ENCODE measurements at places on chromosomes 11 and 22.

GRCh38 chr22:22201185-22201929, 43.2 kb upstream of the VPREB1 start:
- no peak for DNase-seq

- no peak for DNase-seq
Observed at GRCh38 chr11:20631519-20632168, 32.2 kb downstream of the SLC6A5 start.

GRCh38 chr11:959608-960007, 33.9 kb downstream of the AP2A2 start:
- DNase-seq, result no peak

DNA sequence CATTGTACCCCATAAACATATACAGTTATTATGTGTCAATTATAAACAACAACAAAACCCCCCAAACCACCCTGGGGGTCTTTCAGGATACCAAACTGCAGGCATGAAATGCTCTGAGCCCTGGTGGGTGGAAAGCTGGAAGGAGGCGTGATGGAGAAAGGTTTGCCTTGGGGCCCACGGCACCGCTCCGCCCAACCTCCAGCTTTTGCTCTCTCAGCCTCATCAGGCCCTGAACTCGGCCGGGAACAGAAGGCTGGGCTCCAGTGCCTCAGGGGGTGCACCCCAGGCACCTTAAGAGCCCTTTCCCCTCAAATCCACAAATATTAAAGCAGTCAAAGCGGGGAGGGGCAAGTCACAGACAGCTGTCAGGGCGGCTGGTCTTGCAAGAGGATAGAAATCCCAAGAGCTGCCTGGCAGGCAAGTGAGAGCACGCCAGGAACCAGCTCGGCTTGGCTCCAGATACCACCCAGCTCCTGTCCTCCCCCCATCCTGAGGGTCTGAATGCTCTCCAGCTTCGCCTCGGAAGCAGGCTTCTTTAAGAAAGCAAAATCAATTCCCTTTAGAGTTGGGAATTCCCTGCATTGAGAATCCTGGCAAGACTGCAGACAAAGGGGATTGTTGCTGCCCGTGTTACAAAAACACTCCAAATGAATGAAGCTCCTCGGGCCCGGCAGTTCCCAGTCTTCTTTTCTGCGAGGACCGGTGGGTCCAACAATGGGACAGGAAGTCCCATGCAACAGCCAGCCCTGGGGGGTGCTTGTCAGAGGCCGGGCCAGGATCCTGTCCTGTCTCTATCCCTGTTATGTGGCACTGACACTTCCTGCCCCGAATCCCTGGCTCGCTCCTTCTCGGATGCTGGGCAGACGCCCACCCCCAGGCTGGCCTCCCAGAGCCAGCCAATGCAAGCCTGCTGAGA, 80.8 kb downstream of the NAT10 start:
- DNase-seq, result no peak

GRCh38 chr11:2889362-2890273, 4.0 kb upstream of the CDKN1C start:
- DNase-seq, result no peak

GRCh38 chr11:45091563-45092403, 54.7 kb upstream of the PRDM11 start:
- DNase-seq, result no peak

DNA sequence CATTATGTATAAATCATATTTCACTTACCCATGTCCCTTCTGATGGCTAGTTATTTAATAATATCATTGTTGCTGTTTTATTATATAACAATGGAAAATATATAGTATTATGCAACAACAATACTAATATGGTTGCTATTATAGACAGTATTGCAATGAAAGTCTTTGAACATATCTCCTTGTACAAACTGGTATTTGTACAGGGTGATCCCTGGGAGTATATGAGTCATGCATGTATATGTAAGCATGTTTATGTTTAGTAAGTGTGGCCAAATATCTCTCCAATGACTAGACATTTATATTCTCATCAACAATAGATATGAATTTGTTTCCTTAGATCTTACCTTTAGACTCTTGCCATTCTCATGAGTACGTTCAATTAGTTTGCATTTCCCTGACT, 55.9 kb downstream of the KCNC1 start:
- no peak for DNase-seq

DNA sequence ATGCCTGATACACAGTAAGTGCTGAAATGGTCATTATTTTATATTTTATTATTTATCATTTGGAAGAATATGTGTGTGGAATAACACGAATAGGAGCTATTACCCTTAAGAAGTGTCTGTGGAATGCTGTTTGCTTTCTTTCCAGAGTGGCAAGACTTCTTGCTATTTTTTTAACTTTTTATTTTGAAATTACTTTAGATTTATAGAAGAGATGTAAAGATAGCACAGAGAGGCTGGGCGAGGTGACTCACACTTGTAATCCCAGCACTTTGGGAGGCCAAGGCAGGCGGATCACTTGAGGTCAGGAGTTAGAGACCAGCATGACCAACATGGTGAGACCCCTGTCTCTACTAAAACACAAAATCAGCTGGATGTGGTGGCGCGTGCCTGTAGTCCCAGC, 58.9 kb upstream of the PAX6 start:
- DNase-seq, result no peak

GRCh38 chr11:102640946-102641345, 15.8 kb upstream of the MMP20 start:
- no peak for DNase-seq

DNA sequence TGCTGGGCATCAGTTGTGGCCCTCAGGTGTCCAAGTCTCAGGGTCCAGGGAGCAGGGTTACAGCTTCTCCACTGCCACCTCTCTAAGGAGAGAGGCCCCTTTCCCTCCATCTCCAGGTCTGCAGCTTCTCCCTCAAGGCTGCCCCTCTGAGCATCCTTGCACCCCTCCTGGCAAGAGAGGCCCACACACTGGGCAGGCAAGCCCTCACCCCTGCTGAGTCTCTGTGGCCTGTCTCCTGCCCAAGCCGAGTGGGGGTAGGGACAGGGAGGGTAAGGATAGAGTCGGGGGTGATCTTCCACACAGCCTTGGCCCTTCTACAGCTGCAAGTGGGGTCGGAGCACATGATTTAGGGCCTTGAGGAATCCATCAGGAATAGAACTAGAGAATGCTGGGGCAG, 76.6 kb downstream of the ST3GAL4 start:
- DNase-seq, result no peak
